ENCODE measurements at places on chromosomes 5 and 9.

DNA sequence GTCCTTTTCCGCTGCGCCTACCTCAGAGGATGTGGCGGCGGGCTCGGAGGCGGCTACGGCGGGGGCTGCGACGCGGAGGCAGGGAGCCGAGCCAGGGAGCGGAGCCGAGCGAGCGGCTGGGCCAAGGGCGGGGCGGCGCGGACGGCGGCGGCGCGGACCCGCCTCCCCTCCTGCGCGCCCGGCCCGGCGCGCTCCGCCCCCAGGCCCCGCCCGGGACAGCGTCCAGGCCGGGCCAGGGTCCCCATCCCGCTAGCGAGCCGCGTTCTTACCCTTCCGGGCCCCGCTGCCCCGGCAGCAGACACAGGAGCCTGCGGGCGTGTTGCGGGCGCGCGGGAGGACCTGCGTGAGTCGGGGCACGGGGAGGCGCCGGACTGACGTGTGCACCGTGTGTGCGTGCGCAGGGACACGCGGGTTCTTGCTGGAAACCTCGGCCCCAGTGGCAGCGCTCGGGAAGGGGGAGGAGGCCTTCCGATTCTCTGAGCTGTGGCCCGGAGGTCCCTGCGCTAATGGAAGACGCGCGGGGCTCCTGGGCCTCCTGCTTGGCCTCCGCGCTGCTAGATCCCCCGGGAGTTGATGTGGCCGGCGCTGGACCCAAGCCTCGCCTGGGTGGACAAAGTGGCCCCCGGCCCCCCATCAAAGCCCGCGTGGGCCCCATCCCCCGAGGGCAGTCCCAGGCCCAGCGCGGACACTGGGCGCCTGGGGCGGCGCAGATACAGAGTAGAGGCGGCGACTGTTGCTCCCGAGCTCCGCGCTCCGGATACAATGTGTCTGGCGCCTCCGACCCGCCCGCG is at the start of gene VDAC1:
TSS of gene VDAC1 (minus strand) at position 350 of the 791 bp plus-strand sequence. CDS start 11,963 bp downstream, outside the sequence.
- peak; percentile 77 for DNase-seq

DNA sequence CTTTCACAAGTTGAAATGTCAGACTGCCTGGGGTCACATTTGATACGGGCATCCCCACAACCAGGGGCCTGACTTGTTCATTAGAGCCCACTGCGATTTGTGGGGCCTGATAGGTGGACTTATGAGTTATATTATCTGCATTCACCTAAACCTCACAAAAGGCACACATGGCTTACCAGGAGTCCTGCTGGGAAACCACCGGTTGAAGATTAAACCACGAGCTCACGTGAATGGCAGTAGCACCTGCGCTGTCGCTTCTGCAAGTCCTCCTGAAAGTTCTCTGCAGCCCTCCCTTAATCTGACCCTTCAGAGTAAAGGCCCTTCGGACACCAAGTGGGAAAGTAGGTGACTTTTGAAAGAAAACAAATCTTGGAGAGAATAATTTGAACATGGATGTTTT is 68.9 kb downstream of the PPIC start:
- no peak for DNase-seq

DNA sequence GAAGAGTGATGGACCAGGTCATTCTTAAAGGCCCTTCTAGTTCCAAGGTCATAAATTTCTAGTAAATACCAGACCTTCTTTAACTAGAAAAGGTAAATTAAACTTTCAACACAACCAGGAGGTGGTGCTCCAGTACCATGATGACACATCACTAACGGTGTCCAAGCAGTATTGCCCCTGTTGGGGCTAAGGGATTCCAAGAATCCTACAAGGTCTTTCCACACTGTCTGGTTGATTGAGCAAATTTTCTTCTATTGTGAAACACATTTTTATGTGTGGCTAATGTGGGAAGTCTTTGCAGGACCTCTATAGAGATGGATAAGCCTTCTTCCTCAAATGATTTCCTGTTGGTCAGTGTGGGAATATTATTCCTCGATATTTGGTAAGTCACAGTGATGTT is 459.6 kb upstream of the PAPPA start:
- DNase-seq: no peak

DNA sequence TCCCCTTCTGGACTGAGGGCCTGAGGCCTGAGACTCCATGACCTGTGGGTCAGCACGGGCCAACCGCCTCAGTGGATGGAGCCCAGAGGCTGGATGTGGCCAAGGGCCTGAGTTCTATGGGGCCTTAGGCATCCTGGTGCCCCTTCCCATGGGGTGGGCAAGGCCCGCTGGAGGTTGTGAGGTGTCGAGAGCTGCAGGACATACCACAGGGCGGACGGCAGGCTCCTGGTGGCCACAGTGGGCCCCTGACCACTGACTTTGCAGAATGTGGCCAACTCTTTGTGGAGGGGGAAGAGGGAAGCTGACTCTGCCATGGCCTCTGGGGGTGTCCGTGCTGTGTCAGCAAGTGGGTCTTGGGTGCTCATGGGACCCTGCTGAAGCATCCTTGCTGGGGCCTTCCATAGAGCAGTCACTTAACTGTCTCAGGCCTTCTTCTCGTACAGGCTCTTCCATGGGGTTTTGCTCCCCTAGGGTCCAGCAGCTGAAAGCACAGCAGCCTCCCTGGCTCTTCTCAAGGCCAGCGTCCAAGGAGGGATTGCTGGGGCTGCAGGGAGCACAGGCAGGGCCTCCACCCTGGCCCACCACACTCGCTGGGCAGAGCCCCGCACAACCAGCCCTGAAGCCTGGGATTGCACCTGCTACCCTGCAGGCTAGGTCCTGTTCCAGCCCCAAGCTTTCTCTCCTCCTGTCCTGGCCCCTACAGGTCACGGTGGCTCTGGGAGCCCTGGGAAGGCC is 21.6 kb upstream of the SLC9A3 start:
- no peak for DNase-seq

- no peak for DNase-seq
Observed at GRCh38 chr5:138936-139335, 47.0 kb downstream of the PLEKHG4B start.

DNA sequence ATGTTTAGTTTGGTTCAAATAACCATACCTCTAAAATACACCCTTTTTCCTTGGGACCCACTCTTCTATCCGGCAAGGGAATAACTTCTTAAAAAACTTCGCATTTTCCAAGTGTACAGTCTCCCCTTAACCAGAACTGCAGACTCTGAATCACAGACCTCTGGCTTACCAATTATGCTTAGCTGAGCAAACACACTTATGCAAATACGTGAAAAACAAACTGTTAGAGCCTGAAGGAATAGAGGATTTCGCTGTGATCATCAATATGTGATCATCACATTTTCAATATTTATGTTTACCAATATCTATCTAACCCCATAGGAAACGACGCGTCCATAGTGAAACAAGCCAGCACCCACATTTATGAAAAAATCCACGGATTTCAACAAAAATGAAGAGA is 1.3 kb downstream of the LPAR1 start:
- no peak for DNase-seq

DNA sequence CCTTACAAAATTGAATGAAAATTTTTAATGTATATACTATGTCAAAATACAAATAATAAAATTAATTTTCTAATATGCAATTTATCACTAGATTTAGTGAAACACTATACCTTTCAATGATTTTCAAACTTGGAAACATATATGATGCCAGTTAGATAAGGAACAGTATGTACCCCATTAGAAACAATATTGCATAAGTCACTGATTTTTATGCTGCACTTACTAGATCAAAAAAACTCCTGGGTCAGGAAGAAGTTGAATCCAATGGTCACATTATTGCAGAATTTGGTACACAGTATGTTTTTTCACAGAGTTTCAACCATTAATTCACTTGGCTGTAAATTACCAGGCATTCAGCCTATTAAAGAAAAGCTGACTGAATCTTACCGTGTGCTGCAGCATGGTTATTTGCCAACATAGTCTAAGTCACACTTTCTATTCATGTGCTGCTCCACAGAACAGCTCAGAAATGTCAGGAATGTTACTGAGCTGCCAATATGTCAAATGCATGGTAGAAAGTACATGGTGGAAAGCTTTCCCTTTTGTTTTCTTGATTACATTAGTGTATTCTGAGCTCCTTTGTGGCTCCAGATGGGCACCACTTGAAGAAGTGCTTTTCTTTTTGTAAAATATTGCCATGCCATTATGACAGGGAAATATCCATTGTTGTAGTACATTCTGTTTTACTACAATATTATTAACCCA is 9.9 kb upstream of the PRR16 start:
- DNase-seq: no peak

DNA sequence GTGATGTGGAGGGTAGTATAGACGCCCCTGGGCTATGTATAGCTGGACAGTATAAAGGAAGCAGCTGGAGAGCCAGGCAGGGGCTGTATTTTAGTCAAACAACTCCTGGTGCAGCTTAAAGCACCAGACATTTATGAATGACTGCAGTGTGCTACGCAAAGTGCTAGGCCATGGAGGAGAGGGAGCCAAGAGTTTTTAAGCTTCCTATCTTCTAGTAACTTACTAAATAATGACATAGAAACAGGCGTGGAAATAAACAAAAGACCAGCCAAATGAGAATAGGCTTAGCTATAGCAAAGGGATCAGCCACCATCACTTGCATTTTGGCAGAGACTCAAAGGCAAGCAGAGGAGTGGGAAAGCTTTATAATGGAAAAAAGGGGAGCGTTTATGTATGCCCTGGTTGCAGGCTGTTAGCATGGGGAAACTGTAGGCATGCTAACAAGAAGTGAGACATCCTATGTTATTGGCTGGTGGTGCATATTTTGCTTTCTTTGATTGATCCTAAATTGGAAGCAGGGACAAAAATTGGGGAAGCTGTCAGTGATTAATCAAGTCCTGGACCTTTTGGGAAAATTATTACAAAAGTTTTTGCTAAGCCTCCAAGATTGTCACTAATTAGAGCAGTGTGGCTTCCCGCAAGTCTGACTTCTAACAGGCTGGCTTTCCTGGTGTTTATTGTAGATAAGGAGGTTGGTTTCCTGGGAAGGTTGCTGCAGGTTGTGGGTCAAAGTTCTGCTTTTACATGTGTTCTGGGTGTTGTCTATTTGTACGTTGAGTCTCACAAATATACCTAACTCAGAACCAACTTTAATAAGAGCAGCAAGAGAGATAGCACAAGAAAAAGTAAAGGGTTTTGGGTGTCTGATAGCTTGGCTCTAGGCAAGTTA is 46.6 kb downstream of the RAB3C start:
- no peak for DNase-seq

GRCh38 chr5:41415242-41415641 is 95.2 kb downstream of the PLCXD3 start:
- no peak for DNase-seq

- no peak for DNase-seq
Observed at GRCh38 chr9:114054191-114054690, 23.9 kb downstream of the AMBP start.

DNA sequence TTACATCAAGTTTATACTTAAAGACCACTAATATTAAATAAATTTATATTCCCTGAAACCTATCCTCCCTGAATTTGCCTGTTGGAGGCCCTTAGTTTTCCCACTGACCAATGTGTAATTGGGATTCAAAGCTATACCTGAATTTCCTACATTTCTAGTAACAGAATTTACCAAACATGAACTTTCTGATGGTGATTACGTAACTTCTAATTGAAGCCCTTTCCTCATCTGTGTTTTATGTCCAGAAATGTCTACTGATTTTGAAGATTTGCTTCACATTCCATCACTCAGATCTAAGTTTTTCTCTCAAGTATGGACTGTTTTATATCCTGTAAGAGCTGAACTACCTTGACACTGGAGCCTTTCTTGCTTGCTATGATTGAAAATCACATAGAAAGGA is 12.8 kb downstream of the ZFP62 start:
- no peak for DNase-seq

DNA sequence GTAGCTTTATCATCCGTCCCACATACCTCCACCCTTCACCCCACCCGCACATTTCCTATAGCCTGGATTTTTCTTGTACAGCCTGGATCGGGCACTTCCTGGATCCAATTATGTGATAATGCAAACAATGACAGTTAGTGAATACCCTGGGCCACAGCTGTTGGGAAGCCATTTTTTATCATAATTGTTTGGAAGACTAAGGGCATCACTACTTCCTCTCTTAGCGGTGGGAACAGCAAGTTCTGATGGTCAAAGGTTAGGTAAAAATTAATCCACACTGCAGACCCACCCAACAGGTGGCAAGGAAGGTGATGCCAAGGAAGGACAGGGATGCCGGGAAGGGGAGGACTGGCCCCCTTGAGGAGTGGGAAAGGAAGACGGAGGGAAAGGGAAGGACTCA is 183.7 kb downstream of the SAXO1 start:
- DNase-seq: no peak

DNA sequence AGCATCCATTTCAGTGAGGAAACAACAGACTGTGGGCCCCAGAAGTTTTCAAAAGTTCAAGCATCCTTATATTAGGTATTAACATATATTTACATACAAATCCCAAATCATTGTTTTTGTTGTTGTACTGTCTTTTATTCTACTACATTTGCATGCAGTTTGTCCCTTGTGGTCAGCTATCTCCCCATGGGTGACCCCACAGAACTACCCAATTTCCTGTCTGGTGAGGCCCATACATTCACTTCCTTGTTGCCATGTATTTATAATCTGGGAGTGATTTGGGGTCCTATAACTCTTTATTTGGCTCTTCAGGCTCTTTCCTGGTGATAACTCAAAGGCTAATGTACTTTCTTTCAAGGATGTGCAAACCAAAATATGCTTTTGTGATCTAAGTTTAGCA is 3.3 kb upstream of the CD180 start:
- DNase-seq: no peak

- no peak for DNase-seq
Observed at GRCh38 chr5:9467199-9468059, 78.4 kb downstream of the SEMA5A start.

GRCh38 chr9:121360601-121361374 is 9.3 kb downstream of the STOM start:
- DNase-seq: no peak
